Stimulated activated CD4-positive, alpha-beta T cell treated with anti-CD3 and anti-CD28 coated beads, Interleukin-4, amount 100 ng/mL, for 48 hours (primary cell): ENCODE measurements at places on chromosomes 11 and 22.

- no peak for DNase-seq
Observed at GRCh38 chr11:3927129-3927796, 71.8 kb downstream of the STIM1 start.

- no peak for DNase-seq
Observed at GRCh38 chr11:122676638-122677037, 21.1 kb downstream of the UBASH3B start.

- no peak for DNase-seq
Observed at GRCh38 chr22:27100789-27101188, 443.4 kb downstream of the MIAT start.

GRCh38 chr11:98600786-98601773 lies 419.7 kb upstream of the CNTN5 start:
- DNase-seq: no peak

GRCh38 chr11:114001416-114001815 lies 26.5 kb downstream of the HTR3A start:
- no peak for DNase-seq

GRCh38 chr22:23527971-23528740 lies 51.9 kb downstream of the IGLL1 start:
- DNase-seq: no peak

DNA sequence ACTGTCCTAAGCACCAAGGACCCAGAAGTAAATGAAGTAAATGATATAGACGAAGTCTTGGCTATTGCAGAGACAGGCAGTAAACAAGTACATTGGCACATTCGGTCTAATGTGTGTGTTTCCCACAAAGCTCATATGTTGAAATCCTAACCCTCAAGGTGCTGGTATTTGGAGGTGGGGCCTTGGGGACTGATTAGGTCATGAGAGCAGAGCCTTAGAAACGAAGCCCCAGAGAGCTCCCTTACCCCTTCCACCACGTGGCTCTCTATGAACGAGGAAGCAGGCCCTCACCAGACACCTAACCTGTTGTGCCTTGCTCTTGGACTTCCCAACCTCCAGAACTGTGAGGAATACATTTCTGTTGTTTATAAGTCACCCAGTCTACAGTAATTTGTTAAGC lies 14.9 kb downstream of the CLMP start:
- no peak for DNase-seq

- no peak for DNase-seq
Observed at GRCh38 chr11:76339221-76339620, 41.7 kb downstream of the THAP12 start.

- no peak for DNase-seq
Observed at GRCh38 chr22:50085211-50085972, at the start of gene MLC1. TSS of gene MLC1 (minus strand) at chr22:50085426. CDS start at chr22:50084902, 524 bp downstream.

GRCh38 chr11:14417186-14417585 lies 58.2 kb upstream of the RRAS2 start:
- DNase-seq: no peak

DNA sequence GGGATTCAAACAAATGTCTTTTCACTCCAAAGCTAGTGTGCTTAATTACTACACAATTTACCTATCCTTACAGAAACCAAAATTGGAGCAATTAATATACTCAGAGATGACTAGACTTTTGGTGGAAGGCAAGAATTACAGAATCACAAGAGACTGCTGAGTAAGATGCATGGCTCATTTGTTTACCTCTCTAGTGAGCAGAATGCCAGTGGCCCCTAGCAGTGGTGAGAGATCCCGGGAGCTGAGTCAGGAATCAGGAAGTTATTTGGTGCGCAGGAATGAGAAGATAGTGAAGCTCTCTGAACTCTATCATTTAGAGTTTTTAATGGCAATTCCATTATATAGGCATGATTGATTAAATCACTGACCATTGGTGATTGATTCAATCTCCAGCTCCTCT lies 188.9 kb upstream of the SESN3 start:
- DNase-seq: no peak

- DNase-seq: no peak
Observed at GRCh38 chr22:42388130-42388797, 43.9 kb downstream of the NFAM1 start.

DNA sequence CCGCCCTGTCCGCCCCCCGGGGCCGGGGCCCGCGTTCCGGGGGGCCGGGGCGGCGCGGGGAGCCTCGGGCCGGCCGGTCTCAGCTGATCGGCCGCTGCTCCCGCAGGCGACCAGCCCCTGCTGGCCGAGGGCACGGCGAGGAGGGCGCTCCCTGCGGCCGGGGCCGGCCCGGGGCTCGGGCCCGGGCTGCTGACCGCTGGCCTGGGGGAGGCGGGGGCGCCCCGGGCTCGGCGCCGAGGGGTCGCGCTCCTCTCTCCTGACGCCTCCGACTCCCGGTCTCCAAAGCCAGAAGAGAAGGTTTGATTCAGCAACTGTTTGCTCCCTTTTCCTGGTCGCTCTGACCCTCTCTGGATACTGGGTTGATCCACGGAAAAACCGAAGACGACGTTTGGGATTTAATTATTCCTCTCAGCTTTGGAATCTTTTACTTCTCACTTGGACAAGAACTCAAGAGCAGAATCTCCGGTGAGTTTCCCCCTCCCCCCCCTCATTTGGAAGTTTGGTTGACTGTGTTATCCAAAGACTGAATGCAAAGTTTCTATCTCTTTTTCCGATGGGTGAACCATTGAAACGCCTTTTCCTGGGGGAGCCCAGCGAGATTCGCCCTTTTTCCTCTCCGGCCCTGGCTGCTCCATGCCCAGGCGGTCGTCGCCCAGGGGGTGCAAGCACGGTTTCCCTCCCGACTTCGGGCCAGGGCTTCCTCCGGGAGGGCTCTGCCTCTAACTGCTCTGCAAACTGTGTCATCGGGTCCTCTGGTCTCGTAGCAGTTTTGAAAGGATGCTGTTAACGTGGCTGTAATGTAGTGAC lies 725 bp downstream of the KDM2A start:
- DNase-seq: no peak

- DNase-seq: no peak
Observed at GRCh38 chr11:19374151-19374569, 133.4 kb upstream of the E2F8 start.

GRCh38 chr11:110373051-110373702 lies 56.6 kb upstream of the FDX1 start:
- DNase-seq: no peak

DNA sequence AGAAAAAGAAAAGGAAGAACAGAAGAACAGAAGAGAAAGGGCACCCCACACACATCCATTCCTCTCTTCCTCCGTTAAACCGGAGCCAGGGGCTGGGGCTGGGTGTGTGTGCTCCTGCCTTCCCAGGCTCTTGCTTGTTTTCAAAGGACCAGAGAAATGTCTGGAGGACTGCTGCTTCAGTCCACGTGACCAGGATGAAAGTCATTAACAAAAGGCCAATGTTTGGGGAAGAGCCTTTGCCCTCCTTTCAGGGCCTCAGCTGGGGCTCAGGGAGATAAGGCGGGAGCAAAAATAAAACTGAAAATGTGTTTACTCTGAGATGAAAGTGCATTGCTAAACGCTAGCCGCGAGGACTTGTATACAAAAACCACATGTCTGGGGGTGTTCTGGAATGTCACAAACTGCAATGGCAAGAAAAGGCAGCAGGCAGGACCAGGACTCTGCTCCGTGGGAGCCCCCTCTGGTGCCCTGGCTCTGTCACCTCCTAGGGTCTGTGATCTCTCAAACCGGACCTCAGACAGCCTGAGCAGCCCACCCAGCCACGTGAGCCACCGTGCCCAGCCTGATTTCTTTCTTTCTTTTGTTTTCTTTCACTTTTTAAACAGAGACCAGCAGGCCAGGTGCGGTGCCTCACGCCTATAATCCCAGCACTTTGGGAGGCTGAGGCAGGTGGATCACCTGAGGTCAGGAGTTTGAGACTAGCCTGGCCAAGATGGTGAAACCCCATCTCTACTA lies 31.6 kb upstream of the MYH9 start:
- no peak for DNase-seq

DNA sequence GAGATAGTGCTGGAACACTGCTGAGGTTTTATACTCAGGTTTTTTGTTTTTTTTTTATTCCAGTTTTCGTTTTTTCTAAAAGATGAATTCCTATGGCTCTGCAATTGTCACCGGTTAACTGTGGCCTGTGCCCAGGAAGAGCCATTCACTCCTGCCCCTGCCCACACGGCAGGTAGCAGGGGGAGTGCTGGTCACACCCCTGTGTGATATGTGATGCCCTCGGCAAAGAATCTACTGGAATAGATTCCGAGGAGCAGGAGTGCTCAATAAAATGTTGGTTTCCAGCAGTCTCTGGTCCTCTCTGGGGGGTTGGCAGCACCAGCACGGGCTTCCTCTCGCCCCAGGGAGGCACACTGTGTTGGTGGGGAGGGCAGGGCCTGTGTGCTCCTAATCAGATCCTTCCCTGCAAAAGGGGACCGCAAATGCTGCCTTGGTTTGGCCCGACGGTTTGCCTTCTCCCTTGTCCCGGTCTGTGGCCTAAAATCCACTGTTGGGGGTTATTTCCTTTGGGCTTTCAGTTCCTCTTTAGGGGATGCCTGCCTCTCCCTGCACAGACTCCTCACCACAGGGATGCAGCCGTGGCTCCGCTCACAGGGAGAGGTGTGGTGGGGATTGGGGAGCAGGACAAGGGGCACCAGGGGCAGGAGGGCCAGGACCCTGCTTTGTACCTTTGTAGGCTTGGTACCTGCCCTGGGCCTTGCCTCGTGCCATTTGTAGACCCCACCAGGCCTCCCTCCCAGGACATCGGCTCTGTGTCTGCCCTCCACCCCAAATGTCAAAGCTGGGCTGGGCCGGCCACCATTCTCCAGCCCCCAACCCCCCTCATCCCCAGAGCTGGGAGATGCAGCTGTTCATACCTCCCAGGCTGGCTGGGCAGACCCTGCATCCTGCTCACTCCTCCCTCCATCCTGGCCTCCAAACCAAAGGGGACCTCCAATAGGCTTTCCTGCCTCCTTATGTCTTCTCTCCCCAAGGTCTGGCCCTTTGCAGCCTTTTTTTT lies 13.5 kb downstream of the MCAT start:
- no peak for DNase-seq

DNA sequence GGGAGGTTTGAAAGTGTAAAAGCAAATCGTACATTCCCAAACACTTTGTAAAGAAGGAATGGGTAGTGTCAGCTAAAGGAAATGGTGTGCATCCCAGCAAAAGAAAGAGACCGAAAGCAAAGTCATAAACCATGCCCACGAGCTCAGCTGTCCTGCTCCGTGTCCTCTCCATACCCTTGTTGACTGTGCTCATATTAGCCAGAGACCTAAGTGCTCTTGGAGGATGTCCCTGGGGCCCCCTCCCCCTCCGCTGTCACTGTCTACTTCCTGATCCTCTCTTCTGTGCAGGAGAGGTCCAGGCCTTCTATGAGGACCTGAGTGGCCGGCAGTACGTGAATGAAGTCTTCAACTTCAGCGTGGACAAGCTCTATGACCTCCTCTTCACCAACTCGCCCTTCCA lies 46.1 kb downstream of the SCN3B start:
- DNase-seq: no peak

DNA sequence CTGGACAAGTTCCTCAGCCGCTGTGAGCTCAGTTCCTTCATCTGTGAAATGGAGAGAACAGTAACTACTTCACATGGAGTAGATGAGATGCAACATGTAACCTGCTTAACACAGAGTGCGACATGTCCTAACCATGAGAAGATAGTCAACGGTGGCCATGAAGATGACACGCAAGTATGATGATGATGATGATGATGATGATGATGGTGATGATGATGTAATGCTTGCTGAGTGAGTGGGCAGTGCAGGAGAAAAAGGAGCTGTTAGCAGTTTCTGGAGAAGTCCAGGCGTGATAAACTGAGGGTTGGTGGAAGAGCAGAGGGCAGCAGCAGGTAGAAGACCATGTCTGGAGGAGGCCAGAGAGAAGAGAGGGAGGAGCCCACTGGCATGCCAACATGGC lies 90.8 kb upstream of the CD82 start:
- DNase-seq: no peak

DNA sequence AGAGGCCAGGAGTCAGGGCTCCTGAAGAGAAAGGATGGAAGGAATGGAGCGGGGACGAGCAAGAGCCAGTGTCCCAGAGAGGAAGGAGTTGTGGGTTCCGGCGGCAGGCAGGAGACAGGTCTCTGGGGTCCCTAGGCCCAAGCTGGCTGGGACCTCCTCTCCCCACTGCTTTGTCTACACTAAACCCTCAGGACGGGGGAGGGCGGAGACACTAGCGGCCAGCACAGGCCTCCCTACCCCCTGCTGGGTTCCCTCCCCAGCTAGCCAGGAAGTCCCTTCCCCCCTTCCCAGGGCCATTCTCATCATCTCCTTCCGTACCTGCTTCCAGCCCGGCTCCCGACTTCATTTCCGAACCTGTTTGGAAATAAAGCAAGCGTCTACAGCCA lies 79.5 kb downstream of the ST3GAL4 start:
- DNase-seq: no peak

- DNase-seq: no peak
Observed at GRCh38 chr11:17510507-17511206, 33.6 kb downstream of the USH1C start.

DNA sequence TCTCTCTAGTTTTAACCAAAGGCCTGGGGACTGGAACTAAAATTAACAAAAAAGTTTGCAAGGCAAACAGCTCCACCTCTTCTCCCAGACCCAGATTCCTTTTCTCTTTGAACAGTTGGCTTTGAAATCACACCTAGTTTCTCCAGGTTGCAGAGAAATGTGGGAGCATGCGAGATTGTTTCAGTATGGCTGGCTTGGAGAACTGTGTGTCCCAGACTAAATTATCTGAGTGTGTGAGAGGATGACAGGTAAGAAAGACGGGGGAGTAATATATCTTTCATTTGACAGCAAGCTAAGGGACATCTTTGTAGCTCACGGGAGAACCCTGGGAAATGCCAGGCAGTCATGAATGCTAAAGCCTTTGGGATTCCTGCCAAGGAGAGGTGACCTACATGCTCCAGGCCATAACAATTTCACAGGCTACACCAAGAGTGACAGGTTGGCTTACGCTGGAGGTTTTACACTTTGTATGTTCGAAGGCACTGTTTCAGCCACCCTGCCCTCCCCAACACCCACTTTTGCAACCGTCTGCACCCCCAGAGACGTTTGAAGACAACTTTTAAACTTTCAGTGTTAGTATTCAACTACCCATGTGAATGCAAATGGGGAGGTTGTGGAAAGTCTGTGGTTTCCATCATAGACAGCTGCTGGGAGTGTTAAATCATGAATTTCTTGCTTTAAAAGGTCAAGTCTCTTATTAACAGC lies 109.3 kb upstream of the SNX19 start:
- no peak for DNase-seq

GRCh38 chr22:44942056-44942455 lies 67.7 kb downstream of the PHF21B start:
- DNase-seq: no peak

DNA sequence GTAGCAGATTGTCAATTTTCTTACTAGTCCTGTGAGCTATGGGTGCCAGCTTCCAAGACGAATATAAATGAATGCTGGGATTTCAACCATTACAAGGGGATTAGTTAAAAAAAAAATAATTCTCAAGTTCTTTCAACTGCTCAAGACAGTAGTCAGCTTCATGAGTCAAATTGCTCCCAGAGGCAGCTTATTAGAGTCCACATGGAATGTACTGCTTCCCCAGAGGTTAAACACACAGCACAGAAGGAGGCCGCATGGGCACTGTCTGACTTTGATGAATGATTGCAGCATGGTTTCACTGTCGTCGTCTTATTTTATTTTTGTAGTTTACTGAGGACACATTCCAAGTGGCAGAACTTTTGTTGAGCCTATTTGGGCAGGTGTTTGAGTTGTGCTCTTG lies 563.2 kb downstream of the TMEM135 start:
- no peak for DNase-seq

- no peak for DNase-seq
Observed at GRCh38 chr22:30868663-30869385, 99.8 kb downstream of the MORC2 start.
